NCI-H226 (cell line): ENCODE measurements at places on chromosomes 2 and 18.

DNA sequence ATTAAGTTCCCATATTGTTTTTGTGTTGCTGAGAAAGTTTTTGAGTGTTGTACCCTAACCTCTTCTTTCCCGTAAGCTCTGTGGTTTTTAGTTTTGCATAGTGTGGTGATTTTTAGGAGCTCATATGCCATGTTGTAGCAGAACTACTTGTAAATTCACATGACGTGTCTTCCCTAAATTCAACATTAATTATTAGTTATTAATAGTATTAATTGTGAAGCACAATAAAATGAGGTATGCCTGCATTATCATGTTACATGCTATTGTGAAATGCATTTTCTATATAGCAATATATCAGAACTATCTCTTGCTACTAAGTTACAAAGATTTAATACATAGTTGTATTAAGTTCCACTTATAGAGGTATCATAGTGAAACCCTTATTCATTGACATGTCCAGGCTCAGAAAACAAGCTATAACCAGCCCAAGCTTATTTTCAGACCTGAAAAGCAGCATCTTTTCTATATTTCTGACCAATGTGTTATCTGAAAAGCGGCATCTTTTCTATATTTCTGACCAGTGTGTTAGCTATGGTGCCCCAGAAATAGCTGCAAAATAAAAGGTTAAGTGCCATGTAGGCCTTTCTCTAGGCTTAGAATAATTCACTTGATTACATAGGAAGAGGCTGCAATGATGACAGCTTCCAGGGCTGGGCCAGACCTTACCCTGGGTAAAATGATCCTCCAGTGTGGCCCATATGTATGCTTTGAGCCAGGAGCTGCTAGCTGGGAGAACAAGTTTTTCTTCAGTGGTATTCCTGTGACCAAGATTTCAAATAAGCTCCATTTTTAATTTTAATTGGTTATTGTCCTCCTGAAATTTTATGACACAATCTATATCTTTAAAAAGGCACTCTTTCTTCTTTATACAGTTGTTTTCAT is 21.6 kb downstream of the EPAS1 start:
- DNase-seq, result no peak

DNA sequence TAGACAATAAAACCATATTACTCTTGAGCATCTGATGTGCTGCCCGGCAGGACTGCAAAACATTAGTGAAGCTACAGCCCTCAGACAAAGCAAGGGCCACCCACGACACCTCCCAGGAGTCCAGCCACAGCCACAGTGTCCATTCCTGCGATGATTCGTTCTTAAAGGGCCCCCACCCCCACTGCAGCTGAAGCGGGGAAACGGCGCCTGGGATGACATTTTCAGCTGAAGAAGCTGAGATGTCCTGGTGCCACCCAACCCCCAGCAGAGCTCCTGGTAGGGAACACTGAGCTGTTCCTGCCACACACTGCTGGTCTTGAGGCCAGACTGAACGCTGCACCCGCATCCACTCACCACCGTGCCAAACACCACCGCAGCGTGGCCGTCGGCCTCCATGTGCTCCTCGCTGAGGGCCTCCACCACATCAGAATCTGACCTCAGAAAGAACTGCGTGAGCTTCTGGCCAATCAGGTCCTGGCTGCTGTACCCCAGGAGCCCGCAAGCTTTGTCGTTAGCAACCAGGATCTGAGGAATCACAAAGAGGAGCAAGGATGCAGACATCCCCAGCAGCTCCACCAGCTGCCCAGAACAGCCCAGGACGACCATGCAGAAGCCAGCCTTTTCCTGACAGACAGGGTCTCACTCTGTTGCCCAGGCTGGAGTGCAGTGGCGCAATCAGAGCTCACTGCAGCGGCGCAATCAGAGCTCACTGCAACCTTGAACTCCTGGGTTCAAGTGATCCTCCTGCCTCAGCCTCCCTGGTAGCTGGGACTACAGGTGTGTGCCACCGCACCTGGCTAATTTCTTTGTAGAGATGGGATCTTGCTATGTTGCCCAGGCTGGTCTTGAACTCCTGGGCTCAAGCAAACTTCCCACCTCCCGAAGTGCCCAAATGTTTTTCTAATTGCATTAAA is 9.5 kb downstream of the PASK start:
- no peak for DNase-seq

DNA sequence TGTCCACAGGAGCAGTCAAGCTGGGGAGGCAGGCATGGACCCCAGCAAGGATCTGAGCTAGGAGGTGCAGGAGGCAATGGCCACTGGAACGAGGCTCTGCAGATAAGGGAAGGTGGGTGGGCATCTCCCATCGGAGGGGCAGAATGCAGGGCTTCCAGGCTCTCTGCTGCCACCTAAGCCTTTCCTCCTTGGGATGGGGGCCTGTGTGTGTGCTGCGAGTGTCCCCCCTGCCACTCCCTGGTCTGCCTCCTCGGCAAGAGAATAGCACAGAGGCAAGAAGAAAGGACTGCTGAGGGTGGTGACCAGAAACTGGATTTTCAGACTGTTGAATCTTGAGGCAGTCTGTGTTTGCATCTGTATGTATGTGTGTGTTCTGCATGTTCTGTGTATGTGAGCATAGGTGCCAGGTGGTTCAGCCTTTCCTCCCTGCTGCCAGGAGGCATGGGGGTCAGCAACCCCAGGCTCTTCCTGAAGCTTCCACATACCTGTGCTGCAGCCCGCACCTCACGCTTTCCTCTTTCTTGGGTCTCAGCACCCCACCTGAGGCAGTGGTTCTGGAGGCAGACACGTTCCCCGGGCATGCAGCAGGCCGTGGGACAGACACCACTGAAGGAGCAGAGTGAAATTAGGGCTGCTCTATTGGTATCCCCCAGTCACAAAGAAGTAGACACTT is 86.7 kb downstream of the EPAS1 start:
- DNase-seq, result no peak

DNA sequence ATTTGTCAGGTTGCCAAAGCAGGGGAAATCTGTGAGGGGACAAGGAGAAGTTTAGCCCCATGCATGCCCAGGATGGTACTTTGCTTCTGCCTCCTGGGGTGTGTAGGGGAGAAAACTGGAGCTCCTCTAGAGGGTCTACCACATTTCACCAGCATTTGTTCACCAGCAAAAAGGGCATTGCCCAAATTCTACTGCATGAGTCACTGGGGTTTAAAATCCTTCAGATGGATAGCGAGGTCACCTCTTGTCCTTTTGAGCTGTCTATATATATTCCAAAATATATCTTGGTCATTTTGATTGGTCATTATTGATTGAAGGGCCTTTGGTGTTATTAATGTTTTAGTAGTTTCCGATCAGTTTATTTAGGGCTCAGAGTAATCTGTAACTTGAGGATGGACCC is 18.7 kb downstream of the FHOD3 start:
- no peak for DNase-seq

GRCh38 chr18:8011361-8011760 is 444.2 kb downstream of the PTPRM start:
- no peak for DNase-seq

DNA sequence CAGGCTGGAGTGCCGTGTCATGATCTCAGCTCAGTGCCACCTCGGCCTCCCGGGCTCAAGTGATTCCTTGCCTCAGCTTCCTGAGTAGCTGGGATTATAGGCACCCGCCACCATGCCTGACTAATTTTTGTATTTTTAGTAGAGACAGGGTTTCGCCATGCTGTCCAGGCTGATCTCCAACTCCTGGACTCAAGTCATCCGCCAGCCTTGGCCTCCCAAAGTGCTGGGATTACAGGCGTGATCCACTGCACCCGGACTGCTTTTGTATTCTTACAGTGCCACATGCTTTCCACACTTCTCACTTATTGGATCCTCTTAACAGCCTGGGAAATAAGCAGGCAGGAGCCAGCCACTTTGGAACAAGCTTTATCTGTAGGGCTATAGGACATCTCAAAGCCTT is 25.3 kb upstream of the BCL2L11 start:
- no peak for DNase-seq

DNA sequence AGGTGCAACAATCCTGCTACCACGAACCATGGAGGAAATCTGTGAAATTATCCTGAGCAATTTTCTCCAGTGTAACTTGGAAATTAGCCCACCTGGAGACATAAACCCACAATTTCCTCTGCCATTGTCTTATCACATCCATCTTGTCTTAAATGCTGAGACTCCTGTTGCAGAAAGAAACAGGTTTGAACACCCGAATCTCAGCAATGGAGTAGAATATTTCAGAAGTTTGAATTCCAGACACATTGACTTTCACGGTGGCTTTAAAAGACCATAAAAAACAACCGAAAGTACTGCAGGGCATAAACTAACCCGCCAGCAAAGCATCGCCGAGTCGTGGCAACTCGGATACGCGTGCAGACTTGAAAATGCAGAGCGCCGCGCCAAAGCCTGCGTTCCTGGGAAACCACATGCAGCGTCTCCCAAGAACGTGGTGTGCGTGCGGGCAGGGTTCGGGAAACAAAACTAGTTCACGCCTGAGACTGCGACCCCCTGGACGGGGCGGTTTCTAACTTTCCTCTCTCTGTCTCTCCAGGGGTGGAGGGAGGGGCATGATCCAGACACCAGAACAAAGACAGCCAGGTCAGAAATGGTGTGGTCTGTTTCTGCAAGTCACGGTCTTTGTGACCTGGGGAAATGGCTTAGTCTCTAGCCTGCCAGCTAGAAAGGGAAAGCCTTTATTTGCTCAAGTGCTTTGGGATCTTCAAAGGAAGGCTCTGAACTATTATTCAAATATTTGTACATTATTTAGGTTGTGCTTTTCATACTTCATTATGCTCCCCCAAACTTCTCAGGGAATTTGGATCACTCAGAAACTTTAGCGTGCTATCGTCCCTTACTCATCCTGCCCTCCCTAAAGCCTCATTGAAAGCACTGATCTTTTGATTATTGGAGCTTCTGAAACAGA is 26.9 kb upstream of the KCTD1 start:
- DNase-seq, result no peak

DNA sequence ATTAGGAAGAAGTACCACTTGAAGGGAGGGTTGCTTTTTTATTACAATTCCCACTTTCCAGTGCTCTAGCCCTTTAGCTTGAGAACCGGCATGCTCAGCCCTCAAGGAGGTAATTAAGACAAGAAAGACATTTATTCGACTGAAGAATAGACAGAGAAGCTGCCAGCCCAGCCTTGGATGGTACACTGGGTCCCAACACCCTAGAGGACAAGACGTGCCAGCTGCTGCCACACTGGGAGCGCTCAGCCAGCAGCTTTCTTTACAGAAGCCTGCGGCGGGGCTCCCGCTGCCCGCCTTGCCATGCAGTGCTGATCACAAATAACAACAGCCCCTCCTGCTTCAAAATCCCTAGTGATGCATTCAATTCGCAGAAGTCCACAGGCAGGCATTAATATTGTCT is 746.3 kb upstream of the RAB6C start:
- no peak for DNase-seq

- DNase-seq, result peak; percentile 77
These were observed 94.3 kb downstream of the CDCA7 start for GRCh38 chr2:173448938-173449471.

GRCh38 chr2:64945973-64946768 is 43.0 kb upstream of the SLC1A4 start:
- no peak for DNase-seq

DNA sequence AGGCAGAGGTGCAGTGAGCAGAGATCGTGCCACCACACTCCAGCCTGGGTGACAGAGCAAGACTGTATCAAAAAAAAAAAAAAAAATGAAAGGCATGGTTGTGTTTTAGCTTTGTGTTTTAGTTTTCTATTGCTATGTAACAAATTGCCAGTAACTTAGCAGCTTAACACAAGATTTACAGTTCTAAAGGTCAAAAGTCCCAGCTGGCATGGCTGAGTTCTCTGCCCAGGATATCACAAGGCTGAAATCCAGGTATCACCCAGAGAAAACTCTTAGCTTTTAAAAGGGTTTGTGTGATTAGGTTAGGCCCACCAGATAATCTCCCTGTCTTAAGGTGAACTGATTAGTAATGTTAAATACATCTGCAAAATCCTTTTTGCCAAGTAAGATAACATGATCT is 107.7 kb upstream of the YPEL5 start:
- DNase-seq, result no peak

DNA sequence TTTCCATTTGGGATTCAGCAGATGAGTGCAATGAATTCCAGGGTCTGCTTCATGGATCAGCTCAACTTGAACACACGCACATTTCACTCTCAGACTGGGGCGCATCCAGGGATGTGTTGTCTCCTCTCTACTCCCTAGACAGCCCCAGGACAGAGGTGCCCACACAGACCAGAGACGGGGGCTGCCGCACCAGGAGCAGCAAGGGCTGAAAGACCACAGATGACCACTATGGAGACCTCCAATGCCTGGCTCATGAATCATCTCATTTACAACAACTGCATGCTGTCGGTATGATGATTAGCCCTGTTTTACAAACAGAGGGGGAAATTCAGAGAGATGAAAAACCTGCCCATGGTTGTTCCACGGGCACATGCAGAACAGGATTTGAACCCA is 63.1 kb downstream of the CYP26B1 start:
- no peak for DNase-seq

DNA sequence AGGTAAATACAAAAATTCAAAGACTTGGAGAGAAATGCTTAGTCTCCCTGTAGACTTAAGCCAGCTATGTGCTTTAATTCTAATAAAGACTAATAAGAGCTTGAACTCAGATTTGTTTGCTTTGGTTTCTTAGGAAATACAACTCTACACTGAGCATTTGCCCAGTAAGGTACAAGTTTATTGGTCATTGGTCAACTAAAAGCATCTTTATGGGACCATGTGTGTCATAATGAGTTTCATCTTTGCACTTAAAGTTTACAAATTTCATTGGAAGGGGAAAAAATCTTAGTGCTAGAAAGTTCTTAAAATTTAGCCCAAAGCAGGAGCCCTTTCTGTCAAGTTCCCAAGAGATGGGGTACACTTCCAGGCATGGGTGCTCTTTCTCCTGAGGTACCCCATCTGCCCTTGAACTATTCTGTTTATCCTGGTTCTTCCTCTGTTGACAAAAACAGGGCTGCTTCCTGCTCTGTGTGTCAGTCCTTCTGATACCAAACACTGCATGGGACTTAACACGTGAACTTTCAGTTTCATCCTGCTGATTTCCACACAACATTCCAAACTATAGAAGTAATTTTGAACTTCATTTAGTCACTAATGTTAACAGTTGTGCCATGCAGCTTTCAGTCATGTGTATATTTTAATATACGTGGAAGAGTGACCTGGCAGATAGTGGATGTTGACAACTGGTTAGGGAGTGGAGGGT is 200.2 kb downstream of the TPGS2 start:
- DNase-seq, result peak; percentile 31

DNA sequence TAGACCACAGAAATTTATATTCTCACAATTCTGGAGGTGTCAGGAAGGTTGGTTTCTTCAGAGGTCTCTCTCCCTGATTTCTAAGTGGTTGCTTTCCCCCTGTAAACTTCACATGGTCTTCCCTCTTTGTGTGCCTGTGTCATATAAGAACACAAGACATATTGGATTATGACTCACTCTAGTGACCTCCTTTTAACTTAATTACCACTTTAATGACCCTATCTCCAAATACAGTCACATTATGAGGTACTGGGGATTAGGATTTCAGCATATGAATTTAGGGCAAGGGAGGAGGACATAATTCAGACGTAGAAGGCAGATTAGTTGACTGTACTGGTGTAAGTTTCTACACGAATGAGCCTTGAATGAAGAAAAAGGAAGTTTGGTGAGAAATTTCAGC is 38.2 kb upstream of the EPHA4 start:
- DNase-seq, result no peak
